Nucleus accumbens (tissue), 56 donors: ENCODE measurements at places on chromosomes 2 and 18.

DNA sequence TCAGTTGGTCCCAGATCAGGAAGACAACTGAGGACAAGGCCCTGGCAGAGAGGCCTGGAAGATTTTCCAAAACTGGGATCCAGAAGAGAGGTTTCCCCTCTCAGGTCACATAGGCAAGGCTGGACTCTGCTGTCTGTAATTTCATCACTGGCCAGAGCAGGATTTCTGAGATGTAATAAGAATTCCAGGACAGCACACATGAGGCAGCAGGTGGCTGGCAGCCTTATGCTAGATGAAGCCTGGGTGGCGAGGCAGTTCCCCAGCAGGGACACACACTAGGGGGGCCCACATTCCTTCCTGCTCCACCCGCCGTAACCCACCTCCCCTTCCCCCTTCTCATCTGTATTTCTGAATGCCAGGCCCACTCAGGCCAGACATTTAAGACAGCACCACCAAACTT, 98.6 kb downstream of the HNRNPLL start:
- DNase-seq = no peak

DNA sequence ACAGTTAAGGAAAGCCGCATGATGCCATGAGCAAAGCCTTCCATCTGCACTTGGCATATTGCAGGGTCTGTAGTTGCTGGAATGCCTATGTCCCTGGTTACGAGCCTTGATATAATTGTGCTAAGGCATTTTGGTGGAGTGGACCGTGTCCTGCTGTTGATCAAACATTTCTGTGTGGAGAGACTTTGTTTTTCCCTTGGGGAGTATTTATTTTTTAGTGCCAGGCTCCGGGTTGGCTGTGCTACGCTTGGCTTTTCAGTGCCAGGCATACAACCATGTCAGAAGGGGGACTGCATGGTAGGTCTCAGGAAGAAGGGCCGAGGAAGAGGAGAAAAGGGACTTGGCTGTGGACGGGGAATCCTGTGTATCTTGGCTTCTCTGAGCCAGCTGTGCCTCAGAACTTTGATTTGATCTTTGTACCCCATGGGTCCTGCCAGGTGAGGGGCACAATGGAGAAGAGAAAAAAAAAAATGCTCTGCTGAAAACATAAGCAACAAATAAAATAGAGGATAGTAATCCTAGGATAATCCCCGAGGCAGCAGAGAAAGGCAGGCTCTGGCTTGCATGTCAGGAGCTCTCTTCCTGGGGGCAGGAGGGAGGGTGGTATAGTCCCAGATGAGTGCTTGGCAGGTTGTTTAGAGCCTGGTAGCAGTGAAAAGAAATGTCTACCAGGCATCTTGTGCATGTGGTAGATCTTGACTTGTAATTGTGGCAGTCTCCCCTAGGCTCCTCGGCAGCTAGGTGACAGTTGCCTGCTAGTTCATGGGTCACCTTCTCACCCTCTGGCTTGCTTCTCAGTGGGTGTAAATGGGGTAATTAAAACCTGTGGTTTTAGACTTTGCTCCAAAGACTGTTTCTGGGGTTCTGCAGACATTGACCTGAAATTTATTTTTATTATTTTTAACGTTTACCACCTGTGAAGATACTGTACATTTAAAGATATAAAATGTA, 233.0 kb downstream of the NEDD4L start:
- no peak for DNase-seq

DNA sequence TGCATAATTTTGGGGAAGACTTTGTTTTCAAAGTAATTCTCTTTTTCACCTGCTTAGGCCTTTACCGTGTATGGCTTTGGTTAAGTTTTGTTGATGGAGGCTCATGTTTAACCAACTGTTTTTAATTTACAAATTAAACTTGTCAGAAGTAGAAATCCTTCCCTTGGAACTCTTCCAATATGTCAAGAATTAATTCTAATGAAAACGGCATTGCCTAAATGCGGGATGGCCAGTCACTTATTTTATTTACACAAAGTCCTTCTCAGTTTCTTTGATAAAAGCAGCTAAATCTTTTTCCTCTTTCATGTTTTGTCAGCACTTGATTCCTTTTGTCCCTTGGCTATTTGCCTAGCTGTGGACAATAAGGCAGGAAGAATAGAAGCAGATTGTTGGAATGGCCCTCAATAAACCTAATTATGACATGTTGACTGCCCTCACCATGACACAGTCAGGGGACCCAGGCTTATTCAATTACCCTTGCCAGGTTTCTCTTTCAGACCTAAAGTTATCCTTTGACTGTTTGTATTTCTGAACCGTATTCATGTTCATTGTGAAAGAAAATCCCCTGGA, 26.3 kb downstream of the PAX3 start:
- no peak for DNase-seq

- no peak for DNase-seq
These were observed 73.0 kb upstream of the RAB12 start for GRCh38 chr18:8536231-8536630.

DNA sequence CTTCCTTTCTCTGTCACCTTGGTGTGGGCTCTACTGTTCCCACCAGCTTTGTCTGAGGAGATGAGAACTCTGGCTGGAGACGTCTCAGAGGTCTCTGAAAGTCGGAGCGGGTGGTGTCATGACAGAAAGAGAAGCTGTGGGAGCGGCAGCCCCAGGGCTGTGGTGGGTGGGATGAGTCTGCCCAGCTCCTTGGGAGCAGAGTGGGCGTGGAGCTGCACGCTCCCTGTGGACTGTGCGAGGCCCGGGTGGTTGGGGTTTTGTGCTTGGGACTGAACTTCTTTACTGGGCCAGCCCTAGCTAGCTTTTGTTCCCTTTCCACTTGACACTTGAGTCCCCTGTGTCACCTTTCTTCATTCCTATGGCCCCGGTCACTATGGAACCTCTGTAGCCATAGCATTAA, 10.4 kb downstream of the TOGARAM2 start:
- DNase-seq = no peak

GRCh38 chr2:237322564-237322963, 91.4 kb downstream of the COL6A3 start:
- DNase-seq = no peak

DNA sequence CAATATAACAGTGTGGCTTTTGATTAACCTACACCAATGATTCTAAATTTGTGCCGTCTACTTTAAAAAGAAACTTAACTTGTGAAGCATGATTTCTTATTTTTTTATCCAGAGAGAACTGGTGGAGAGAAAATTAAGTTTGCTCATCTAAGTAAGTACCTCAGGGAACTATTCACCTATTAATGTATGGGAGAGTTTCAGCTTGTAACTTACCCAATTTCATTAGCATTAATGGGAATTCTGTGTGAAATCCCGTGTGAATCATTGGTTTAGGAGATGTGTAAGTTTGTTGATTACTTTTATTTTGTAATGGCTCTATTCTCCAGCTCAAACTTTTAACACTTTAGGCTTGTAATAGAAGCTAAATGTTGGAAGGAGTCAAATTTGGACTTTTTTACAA, 1061.5 kb downstream of the TDRD15 start:
- DNase-seq = no peak

DNA sequence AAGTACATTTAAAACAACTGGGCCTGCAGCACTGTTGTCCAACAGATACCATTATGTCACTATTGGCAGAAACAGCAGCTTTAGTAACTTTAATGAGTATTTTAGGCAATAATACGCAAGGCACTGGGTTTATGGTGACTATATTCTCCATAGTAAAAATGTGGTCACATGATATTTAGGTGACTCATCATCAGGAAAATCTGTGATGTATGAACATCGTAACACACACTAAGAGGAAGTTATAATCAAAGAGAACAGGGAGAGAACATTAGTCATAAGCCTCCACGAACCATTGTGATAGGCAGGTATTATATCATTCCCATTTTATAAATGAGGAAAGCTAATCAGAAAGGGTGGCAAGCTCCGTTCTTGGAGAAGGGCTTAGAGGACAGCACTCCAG, 36.9 kb downstream of the RAPH1 start:
- no peak for DNase-seq

DNA sequence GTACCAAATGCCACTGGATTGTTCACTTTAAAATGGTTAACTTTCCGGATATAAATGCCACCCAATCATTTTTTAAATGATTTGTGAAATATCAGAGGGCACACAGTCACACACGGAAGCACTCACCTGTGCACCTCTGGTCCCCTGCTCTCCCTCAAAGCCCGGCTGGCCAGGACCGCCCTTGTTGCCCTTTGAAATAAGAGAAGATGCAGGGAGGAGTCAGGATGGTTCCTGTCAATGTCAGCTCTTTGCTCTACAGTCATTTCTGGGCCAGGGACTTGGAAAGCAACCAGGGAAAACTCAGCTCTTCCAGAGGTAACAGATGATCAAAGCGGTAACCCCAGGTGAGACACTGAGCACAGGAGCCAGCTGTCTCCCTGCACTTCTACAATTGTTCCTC, 60.7 kb downstream of the COL6A3 start:
- no peak for DNase-seq

GRCh38 chr2:105487142-105488069, 88.6 kb upstream of the FHL2 start:
- DNase-seq = no peak

DNA sequence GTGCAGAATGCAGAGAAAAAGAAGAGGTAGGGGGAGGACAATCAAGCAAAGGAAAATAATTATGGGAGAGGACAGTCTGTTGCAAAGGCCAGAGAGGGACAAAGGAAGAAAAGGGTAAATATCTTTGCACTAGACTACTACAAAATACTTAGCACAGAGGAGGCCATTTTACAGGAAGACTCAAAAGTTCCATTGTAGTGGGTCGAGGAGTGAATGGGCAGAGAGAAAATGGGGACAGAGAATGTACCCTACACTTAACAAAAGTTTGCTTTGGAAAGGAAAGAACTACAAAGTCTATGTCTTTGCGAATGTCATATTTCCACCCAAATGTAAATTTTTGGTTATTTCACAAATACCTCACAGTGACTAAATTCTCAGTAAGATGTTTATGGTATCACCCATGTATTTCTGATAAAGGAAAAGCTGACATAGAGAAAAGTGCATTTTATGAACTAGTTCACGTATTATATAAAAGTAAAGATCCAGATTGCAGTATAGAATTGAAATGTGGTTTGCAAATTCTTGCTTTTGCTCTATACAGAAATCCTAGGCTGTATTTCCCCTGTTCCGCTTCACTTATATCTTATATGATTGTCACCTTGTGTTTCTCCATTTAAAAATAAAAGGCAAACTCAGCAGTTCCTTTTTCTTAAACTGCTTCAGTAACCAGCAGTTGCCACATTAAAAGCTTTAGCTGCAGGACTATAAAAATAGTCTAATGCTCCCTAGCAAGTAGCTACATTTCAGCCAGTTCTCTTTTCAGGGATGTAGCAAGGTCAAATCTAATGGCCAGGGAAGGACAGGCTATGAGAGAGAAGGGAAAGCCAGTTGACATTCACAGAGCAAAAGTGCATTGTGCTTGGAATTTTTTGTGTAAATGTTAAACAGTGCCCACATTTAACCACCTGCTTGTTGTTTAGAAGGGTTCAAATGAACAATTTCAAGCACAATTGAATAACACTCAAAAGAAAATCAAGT, 79.7 kb upstream of the CYTIP start:
- DNase-seq = no peak

DNA sequence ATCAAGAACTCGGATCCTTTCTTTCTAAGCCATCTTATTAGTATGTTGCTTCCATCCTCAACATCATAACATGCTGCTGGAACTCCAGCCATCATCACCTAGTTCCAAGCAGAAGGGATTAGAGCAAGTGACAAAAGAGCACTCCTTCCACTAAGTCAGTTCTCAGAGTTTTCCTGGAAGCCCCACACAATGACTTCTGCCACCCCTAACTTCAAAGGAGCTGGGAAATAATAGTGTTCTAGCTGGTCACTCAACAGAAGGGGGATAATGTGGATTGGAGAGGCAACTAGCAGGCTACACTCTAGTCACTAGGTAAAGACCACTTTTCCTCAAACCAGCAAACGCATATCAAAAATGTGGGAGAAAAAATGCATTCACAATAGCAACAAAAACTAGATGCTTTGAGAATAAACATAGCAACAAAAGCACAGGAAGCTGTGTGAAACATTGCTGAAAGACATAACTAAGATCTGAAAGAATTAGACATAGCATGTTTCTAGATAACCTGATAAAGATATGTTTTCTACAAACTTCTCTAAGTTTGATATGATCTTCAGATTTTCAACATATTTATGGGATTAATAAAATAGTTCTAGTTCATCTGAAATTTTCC, 39.5 kb downstream of the COX7A2L start:
- DNase-seq = no peak
